ENCODE measurements at places on chromosomes 2 and 18. TPM values are rescaled to one million over a fixed set of nuclear protein-coding genes. Genes with fewer than 3 reads are reported as not detected.

DNA sequence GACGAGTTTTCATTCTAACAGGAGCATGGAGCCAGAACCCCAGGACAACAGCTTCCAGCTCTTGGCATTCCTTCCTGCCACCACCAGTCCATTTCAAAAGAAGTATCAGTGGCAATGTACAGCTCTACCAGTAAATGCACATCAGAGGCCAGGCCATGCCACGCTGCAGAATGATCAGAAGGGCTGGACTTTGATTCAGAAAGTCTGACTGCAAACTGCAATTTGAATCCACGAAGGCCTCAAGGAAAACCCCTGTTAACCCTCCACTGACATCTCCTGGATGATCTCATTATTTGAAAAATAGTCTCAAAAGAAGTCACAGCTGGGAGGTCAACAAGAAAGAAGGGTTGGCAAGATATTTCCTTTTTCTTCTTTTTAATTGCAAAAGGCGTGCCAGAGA lies 119.2 kb downstream of the MYO5B start:
- DNase-seq: no peak
- H3K4me3 ChIP-seq: no peak overlapping the region
- H3K27ac ChIP-seq: no peak overlapping the region
- peaks cover 2% of the 10 kb centered on the region for H3K27me3 ChIP-seq
- H3K36me3 ChIP-seq: no peaks in the 10 kb centered on the region
- H3K4me1 ChIP-seq: peaks cover 4% of the 10 kb centered on the region

GRCh38 chr2:10271509-10271908 lies 31.2 kb upstream of the HPCAL1 start:
- no peaks in the 10 kb centered on the region for H3K36me3 ChIP-seq
- DNase-seq: no peak
- H3K27me3 ChIP-seq: no peaks in the 10 kb centered on the region
- no peak overlapping the region for H3K4me3 ChIP-seq
- peaks cover 7% of the 10 kb centered on the region for H3K4me1 ChIP-seq
- H3K27ac ChIP-seq: no peak overlapping the region

The MATN3 gene
- not detected for total RNA-seq

The SPATA3 gene
- not detected for total RNA-seq
